Stimulated activated CD4-positive, alpha-beta T cell treated with anti-CD3 and anti-CD28 coated beads, TNF-alpha, amount 100 ng/mL, for 24 hours (primary cell): ENCODE measurements at places on chromosomes 2 and 18.

DNA sequence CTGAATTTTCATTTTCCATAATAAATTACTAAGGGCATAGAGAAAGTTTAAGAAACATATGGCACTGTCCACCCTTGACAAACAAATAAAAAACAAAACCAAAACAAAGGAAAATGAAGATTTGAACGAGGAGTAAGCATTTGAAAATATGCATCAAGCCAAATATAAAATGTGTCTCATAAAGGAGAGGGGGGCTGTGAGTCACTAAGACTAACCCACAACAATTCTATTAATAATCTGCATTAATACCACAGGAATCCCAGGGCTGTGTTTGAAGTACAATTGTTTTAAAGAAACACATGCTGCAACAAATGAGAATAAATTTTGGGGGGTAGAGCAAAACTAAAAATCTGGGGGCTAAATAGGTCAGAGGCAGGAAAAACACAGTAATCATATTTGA is 53.8 kb upstream of the STK17B start:
- no peak for DNase-seq

DNA sequence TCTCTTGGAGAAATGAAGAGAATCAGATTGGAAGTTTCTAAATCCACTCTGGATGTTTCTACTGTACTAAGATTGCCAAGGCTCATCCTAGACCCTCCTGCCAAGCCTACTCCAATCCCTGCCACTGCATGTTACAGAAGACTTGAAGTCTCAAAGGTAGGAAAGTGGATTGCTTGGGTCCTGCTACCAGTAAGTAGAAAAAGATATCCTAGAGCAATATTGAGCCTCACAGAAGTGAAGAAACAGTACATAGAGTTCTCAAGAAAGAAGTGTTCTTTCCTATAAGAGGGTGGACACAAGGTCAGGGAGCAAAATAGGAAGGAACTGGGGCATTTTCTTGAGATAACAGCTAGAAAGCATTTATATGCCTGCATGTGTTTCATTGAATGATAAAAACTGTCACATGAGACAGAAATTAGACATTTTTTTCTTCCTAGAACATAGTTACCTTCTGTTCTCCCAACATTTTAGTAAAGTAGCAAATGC is 232.9 kb downstream of the RBM43 start:
- no peak for DNase-seq

DNA sequence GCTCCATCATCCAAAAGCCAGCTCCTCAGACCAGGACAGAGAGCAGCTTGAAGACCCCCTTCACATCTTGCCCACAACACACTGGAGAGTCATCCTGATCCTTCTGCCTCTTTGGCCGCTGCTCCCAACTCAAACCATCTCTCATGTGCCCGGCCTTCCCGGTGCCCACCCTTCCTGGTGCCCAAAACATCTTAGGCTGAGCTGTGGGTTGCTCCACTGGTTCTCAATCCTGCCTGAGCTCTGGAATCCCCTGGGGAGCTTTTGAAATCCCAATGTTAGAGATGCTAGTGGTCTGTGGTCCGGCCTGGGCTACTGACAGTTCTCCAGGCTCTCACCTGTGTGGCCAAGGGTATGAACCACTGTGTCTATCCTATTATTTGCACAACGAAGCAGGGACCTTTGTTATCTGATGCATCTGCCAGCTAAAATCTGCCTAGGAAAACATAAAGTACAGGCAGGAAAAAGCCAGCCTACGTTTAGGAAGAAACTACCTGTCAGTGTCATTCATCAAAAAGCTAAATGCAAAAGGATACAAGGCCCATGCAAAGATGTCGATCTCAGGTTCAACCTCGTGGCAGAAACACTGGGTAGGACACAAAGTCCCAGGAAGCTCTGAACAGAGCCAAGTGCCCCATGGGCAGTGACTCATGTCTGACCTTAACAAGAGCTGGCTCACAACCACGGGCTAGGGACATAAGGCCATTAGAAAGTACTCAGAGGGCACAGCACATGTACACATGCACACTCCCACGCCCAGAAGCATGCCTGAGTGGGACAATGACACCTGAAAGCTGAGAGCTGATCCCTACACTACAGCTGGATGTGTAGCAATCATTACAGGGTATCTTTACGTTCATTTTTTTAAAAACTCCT is 30.8 kb downstream of the TBC1D8 start:
- no peak for DNase-seq

GRCh38 chr18:11148680-11149440 is 509 bp downstream of the PIEZO2 start:
- no peak for DNase-seq

DNA sequence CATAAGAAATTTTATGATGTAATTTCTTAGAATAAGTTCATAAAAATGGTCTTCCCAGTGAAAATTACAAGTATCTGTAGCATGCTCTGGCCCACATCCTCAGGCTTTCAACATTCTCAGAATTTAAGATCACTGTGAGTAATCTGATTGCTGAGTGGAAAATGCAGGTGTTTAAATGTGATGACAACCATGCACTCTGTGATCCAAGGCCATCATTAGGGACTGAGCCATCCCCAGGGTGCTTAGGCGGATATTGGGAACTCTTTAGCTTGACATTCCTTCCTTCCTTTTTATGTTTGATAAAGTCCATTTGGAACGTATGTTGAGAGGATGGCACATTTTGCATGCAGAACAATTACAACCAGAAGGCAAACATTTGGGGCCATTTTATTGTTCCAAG is 95.5 kb downstream of the ARL4C start:
- DNase-seq, result no peak

DNA sequence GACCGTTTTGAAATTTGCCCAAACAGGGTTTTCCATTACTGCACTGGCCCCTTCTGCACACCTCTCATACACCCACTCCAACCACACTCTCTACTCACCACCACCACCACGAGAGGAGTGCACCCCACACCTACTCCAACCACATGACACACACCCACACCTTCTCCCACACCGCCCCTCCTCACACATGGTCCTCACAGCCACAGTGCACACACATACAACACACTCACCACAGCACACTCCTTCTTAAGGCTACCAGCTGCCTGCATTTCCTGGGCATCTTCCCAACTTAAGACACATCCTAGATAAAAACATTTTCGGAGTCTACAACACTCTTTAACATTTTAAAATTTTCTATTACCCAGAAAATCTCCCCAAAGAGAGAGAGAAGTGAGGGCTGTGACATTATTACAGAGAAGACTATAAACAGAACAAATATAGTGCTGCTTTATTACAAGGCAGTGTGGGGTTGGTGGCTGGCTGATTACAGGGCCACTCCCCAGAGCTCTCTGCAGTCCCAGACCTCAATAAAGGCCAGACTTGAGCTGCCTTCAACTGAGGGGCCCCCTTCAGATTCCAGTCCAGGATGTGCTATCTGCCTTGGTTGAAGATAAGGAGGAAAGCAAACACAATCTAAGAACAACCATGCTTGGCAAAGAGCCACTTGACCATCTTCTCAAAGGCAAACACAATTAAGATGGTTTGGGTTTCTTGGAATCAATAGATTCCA is 36.1 kb downstream of the NHEJ1 start:
- DNase-seq, result no peak

DNA sequence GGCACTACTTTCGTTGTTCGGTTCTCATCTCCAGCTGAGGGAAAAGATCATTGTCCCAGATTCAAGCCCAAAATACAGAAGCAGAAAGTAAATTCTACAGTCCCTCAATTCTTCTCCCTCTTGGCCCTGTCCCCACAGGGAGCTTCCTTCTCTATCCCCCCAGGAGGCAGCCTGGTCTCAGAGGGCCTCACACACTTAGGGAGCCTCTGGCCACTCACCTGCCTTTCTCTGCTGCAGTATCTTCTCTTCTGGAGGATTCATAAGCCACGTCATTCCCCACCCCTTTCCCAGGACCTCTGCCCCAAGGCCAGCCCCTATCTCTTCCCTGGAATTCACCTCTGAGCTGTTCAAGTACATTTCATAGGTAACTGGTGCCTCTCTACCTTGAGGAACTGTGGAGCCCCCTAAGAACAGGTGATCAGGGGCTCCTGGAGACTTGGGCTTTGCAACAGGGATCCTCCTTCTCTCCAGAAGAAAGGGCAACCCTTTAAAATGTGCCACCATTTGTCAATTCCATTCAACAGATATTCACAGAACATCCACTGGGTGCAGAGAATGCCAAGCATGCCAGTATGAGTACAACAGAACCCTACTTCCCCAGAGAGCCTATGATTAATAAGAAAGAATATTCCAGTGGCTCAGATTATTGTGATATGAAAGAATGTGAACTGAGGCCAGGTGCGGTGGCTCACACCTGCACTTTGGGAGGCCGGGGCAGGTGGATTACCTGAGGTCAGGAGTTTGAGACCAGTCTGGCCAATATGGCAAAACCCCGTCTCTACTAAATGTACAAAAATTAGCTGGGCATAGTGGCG is 72.9 kb downstream of the CIB4 start:
- no peak for DNase-seq

GRCh38 chr2:168948621-168949212 is 47.6 kb downstream of the G6PC2 start:
- no peak for DNase-seq

DNA sequence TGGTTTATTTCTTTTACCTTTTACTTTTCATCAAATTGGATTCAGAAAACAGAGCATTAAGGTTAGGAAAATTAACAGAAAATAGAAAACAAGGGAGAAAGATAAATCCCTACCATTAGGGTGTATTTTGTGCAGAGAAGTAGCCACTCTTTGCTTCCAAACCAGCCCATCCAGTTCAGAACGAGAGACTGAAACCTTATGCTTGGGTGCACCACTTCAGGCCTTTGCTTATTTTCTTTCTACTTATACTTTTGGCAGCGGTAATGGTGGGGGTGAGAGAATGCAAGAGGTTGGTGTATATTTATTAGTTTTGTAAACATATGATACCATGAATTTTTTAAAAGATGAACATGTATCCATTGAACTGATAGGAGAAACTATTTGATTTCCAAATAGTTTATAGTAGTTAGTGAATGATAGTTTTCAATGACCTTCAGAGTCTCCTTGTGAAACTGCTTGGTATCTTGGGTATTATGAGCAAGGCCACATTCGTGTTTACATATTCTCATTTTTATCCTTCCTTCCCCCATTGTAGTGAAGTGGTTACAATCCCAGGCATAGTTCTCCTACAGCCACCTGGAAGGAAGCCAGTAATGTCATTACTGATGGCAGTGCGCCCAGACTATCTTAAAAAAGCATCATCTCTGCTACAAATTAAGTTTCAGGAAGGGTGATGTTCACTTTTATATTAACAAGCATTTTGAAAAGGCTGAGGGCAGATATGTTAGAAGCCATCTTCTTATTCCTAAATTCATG is 60.8 kb downstream of the MFSD6 start:
- no peak for DNase-seq

GRCh38 chr18:74587441-74587840 is 10.2 kb upstream of the ZNF407 start:
- DNase-seq, result no peak

DNA sequence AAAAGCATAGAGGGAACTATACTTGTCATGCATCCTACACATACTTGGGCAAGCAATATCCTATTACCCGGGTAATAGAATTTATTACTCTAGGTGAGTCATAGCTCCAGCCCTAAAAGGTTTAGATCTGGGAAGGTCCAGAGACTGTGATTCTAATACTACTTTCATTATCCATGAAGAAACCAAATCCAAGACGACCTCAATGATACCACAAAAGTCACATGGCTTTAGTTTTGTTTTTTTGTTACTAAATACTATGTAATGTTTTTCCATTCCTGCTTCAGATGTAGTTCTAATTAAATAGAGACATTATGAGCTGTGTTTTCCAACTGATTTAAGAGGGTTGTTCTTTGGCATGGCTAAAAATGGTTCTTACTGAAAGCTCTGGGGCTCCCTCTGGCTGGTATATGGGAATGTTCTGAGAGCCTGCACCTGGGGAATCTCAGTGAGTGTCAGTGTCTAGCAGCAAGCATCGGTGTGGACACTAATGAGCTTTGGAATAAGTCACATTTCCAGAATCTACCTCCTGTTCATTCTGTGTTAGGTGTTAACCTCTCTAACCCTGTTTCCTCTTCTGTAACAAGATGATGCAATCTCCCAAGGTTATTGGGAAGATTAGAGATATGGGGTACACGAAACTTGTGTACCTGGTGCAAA is 20.5 kb upstream of the IL1RL2 start:
- DNase-seq, result no peak

- DNase-seq, result no peak
Measured at GRCh38 chr2:127313406-127313805, 19.5 kb upstream of the ERCC3 start.

DNA sequence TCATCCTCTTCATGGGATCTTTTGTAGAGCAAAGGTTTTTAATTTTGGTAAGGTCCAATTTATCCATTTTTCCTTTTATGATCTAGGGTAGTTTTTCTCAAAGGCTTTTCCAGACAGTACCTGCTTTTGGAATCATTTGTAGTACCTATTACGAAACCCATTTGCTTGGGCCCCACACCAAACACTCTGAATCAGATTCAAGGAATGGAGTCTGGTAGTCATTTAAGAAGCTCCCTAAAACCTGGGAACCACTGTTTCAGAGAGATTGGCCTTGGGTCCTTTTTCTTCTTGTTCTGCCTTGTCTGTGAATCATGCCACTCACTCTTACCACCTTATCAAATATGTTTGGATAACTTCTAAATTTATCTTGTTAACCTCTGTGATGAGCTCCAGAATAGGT is 40.3 kb downstream of the OSBPL6 start:
- DNase-seq, result no peak

DNA sequence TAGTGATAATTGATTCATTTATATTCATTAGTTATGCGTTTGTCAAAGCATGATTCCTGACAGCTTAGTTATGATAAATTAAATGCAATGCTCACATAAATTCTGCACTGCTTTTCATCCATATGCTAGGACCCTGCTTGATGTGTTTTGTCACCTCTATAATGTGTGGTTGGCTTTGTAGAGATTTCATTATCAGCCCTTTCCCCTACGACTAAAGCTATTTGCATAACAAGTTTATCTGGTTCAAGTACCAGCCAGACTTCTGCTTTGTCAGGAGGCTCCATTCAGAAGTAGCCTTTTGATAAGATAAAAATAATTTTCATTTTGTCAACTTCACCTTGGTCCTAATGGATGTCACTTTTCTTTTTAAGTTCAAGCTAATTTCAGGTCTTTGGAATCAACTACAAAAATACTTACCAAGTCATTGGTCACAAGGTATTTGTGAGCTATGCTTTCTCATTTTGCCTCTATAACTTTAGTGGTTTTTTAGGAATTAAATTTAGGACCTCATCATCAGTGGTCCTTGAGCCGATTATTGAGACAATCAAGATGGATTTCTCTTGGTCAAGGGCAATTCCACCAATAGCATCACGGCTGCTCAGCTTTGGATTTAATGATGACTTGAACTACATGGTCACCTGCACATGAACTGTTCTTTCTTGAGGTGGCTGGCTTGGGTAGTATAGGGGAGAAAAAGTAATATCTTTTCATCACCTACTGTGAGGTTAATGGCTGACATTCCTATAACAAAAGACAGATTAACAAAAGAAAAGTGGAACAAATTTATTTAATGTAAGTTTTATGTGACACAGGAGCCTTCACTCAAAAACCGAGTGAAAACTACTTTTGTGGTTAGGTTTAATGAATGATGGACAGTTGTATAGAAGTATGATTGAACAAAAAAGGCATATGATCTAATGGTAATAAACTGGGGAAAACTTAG is 162.1 kb downstream of the MYO3B start:
- no peak for DNase-seq

GRCh38 chr18:59145055-59145454 is 5.4 kb downstream of the SEC11C start:
- DNase-seq, result no peak
